Inflammatory macrophage (primary cell): ENCODE measurements at places on chromosomes 16 and 17.

DNA sequence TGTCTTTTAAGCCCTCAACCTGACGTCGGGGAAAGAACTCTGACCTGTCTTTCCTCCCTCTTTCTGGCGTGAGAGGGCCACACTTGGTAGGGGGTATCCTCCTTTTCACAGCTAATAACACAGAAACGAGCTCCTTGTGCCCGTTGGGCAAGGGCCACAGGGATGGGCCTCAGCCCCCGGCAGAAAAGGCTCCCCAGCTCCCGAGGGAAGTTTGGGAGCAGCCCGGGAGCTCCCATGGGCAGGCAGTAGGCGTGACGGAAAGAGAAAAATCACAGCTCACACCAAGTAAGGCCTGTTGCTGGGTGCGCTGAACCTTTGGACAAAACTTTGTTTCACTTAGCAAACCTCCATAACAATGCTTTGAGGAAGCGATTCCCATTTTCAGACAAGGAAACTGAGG lies 82.8 kb upstream of the MED9 start:
- DNase-seq: no peak

DNA sequence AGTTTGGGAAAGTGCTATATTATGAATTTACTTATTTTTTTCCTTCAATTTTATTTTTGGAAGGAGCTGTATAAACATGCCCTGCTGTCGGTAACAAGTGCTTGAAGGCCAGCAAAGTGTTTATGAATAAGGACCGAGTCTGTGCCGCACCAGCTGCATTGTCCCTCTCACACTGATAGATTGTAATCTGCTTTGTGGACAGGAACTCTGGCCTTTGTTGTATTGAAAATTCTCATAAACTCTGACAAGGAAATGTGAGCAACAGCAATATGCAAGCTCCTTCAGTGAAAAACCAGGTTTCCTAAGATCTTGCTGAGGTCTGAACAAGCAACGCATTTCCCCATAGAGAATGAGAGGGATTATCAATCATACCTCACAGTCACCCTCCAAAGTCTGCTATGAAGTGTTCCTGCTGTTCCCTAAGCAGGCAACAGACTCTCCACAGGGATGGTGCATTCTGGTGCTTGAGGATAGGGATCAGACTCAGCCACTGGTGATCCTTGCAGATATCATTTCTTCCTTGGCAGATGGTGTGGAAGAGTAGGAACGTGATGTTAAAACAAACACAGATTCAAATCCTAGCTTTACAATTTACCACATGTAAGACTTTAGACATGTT lies 109.6 kb downstream of the KCNJ2 start:
- no peak for DNase-seq

GRCh38 chr17:4195306-4195705 lies 52.3 kb downstream of the CYB5D2 start:
- no peak for DNase-seq

DNA sequence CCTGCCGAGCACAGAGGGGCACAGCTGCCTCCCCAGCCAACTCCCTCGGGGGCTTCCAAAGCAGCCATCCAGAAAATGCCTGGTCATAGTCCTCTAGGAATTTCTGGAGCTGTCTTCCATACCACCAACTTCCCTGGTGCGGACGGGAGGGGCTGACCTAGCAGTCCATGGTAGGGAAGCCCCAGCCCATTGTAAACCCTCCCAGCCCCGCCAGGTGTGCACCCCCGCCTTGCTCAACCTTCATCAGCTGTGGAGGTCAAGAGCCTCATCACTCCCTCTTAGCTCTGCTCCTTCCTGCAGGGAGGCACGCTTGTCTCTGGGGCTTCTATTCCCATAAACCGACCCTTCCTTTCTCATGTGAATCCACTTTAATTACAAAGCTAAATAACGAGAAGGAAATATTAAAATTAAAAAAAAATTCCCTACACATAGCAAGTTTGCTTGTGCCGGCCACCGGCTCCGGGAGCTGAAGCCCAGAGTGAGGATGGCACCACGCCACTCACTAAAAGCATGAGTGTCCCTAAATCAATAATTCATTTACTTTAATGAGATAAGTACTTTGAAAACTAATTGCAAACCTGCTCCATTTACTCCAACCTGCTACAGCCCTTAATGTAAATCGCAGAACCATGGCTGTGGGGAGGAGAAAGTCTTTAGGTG lies 181.4 kb downstream of the ENGASE start:
- no peak for DNase-seq

DNA sequence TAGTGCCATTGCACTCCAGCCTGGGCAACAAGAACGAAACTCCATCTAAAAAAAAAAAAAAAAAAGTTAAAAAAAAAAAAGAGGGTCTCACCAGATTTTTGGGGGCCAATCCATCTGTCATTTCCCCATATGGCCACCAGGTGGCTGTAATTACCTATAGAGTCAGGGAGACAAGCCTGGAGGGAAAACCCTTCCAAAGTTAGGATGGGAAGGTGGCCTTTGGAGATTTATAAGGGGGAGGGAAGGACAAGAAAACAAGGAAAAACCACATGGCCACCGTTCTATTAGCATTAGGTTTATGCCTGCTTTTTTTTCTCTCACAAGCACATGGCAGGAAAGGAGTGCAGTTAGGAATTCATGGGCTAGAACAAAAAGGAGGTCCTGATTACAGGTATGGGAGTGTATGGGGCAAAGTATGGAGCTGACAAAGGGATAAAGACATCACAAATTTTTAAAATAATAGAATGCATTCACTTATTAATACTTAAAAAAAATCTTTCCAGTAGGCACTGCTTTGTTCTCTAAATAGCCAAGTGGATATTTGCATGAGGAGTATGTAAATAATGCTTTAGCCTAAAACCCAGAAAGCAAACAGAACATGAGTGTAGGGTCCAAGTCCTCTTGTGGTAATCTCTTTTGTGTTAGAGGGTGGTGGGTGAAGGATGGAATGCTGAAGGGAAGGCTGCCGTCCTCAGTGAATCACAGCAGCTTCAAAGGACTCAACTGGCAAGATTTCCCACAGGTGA lies 5.1 kb downstream of the CYB5D1 start:
- DNase-seq: no peak

DNA sequence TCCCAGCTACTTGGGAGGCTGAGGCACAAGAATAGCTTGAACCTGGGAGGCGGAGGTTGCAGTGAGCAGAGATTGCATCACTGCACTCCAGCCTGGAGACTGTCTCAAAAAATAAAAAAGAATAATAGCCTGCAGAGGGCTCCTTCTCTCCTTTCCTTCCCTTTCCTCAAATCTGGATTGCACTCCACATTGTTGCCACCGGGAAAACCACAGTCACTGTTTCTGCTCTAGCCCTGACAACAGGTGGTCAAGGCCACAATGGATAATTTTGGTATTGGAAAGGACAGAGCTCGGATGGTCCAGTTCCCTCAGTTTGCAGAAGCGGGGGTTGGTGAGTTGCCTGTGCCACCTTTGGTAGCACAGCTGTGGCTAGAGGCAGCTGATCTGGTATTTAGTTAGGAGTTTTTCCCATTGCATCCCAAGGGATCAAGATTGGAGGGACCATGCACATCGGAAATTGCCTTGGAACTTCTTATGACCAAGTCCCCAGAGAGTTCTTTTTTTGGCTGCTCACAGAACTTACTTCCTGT lies 44.7 kb upstream of the PRSS54 start:
- DNase-seq: no peak

DNA sequence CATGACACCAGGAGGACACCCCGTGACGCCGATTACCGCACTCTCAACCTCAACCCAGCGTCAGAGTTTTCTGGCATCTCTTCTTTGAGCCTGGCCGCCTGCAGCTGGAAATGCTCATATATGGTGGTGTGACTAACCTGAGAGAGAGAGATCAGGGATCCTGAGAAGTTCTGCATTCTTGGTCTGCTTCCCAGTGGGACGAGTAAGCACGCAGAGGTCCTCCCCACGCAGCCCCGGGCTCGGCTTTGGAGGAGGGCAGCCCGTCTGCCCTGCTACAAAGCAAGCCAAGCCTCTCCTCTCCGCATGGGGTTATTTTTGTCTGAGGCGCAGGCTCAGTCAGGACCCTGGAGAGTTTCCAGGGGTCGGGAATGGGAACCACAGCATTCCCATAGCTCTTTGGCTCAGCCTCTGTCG lies 16.5 kb downstream of the CRISPLD2 start:
- DNase-seq: no peak

GRCh38 chr17:77058016-77058415 lies 82.8 kb upstream of the SEC14L1 start:
- DNase-seq: no peak

GRCh38 chr17:41528959-41529353 lies 848 bp upstream of the KRT19 start:
- no peak for DNase-seq

- no peak for DNase-seq
These were observed 74.5 kb upstream of the PMFBP1 start for GRCh38 chr16:72246423-72246822.

GRCh38 chr16:29254676-29255495 lies 151.6 kb downstream of the NPIPB11 start:
- no peak for DNase-seq

DNA sequence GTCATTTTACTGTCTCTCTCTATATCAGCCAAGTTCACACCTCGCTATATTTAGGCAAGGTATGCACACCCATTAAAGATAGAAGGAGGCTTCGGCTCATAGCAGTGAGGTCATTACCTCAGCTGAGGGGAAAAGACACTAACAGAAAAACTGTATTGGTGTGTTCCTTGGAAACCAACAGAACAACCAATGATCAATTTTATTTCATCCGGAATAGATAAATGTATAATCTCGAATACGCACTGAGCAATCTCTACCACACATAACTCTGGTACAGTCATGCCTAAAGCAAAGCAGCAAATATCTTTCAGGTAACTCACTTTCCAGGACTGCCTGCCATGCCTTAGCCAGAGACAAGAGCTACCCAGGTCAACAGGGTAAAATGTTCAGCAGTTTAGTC lies 109.9 kb upstream of the CORO6 start:
- DNase-seq: no peak

GRCh38 chr16:411576-412265 lies 10.0 kb downstream of the DECR2 start:
- no peak for DNase-seq

GRCh38 chr17:35729405-35729833 lies 2.0 kb upstream of the RASL10B start:
- no peak for DNase-seq

GRCh38 chr17:78131172-78132083 lies 857 bp downstream of the TMC8 start:
- DNase-seq: peak; percentile 69

GRCh38 chr17:41251261-41251660 lies 1.8 kb downstream of the KRTAP9-4 start:
- no peak for DNase-seq

GRCh38 chr17:42774066-42774745 lies 957 bp downstream of the VPS25 start:
- no peak for DNase-seq

- no peak for DNase-seq
These were observed 27.7 kb downstream of the NECAB2 start for GRCh38 chr16:83995754-83996153.

DNA sequence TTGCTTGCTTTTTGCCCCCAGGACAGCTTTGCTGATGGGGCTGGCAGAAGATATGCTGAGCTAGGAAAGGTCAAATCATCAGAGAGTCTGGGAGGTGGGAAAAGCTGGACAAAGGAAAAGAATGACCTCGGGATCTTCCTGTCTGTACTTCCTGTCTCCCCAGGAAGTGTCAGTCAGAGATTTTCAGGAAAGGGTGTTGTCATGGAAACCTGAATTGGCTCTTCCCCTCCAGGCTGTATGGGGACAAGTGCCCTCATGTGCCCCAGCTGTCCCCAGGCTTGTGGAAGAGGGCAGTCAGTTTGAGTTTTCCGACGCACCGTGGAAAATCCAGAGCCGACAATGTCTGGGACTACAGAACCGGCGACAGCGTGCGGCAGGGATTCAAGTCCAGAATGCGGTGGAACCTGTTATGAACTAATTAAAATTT lies 122.7 kb upstream of the ZFHX3 start:
- DNase-seq: no peak

DNA sequence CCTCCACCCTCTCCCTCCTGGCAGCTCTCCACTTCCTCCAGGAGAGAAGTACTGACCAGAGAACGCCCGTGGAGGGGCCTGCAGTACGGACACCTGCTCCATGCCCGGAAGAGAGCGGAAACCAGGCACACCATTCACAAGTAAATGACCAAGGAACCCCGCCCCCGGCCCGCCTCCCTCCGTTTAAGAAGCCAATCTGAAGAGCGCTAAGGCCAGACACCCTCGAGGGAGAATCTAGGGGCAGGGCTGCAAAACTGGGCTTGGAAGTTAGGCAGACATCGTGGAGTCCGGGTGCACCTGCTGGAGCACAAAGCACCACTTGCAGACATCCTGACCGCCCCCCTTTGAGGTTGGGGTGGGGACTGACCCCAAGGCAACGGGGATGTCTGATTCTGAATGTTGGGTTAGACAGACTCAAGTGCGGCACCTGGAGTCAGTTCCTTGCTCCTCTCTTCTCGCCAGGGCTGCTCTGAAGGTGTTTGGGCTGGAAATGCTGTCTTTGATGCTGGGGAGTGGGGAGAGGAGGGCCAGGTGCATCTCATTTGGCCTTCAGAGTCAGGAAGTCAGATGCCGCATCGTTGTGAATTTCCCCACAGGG lies 964 bp upstream of the FAAP100 start:
- DNase-seq: peak; percentile 75

- DNase-seq: no peak
These were observed 90.6 kb upstream of the FBXO47 start for GRCh38 chr17:39057701-39058206.

GRCh38 chr17:1203967-1204291 lies 24.1 kb upstream of the ABR start:
- no peak for DNase-seq
